ENCODE measurements at places on chromosomes 5 and 9. TPM values are rescaled to one million over a fixed set of nuclear protein-coding genes. Genes with fewer than 3 reads are reported as not detected.

Gene ARHGEF39
- total RNA-seq = 0.94 TPM

Gene CTXN3
- 1.1 TPM for total RNA-seq

Gene PCDHGB3
- total RNA-seq = 12.3 TPM

Gene LHFPL2
- 20.4 TPM for total RNA-seq

Gene APBA1
- total RNA-seq = 29.0 TPM

Gene WWC1
- 116 TPM for total RNA-seq

Gene CNTNAP3B
- total RNA-seq = 68.5 TPM

Gene FIBCD1
- total RNA-seq = 1.4 TPM

Gene TMC1
- 0.78 TPM for total RNA-seq

Gene HTR1A
- total RNA-seq = 18.2 TPM

Gene TSLP
- total RNA-seq = not detected

Gene PALM2AKAP2
- total RNA-seq = 5.0 TPM

Gene ITGA2
- 5.5 TPM for total RNA-seq

Gene PCDHGA8
- total RNA-seq = 8.0 TPM

Gene TSSK1B
- total RNA-seq = 0.16 TPM

Gene FOXI1
- not detected for total RNA-seq

Gene SLC34A3
- total RNA-seq = 0.16 TPM

Gene DRD1
- 6.1 TPM for total RNA-seq

Gene IRGM
- total RNA-seq = not detected

Gene FBP2
- not detected for total RNA-seq

Gene GPR150
- not detected for total RNA-seq

Gene SPINK7
- total RNA-seq = not detected

Gene UAP1L1
- total RNA-seq = 0.31 TPM

Gene SYK
- 1.9 TPM for total RNA-seq

Gene VCAN
- total RNA-seq = 228 TPM

Gene MFAP3
- 188 TPM for total RNA-seq

Gene PTGDS
- total RNA-seq = 52.1 TPM

Gene GARNL3
- total RNA-seq = 76.4 TPM

Gene PCDH12
- total RNA-seq = 2.8 TPM

Gene CTNND2
- total RNA-seq = 66.9 TPM

Gene FGF1
- total RNA-seq = 6.9 TPM

Gene ERGIC1
- total RNA-seq = 41.5 TPM

Gene GALNT12
- 1.2 TPM for total RNA-seq

Gene RRAGA
- 56.1 TPM for total RNA-seq

Gene PCDHB15
- total RNA-seq = 22.1 TPM

Gene GLIPR2
- total RNA-seq = 9.2 TPM

Gene FBN2
- total RNA-seq = 8.6 TPM

Gene PCDHGA3
- 4.7 TPM for total RNA-seq

Gene KIAA0825
- 37.6 TPM for total RNA-seq

Gene PCYOX1L
- 11.9 TPM for total RNA-seq

Gene SV2C
- 1.7 TPM for total RNA-seq

Gene CCDC180
- total RNA-seq = 8.1 TPM
